Activated CD8-positive, alpha-beta memory T cell treated with anti-CD3 and anti-CD28 coated beads, Interleukin-2, amount 10 ng/mL, durations not matched to agents 7 days and 5 days (primary cell): ENCODE measurements at places on chromosomes 16 and 17. TPM values are rescaled to one million over a fixed set of nuclear protein-coding genes. Genes with fewer than 3 reads are reported as not detected.

DNA sequence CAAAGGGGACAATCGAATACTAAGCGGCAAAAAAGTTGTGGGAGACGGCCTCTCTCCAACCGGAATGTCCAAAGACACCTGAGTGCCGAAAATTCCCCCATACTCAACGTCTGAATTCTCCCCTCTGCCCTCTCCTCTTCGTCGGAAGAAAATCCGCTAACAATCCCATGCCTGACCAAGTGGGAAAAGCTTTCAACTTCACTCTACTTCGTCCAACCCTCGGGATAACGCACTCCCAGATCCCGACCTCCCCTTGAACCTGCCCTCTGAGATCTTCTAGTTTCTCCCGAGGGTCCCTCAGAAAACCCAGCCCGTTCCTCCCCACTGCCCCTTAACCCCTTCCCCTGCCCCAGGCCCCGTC is 961 bp downstream of the AMFR start:
- no peak for DNase-seq

DNA sequence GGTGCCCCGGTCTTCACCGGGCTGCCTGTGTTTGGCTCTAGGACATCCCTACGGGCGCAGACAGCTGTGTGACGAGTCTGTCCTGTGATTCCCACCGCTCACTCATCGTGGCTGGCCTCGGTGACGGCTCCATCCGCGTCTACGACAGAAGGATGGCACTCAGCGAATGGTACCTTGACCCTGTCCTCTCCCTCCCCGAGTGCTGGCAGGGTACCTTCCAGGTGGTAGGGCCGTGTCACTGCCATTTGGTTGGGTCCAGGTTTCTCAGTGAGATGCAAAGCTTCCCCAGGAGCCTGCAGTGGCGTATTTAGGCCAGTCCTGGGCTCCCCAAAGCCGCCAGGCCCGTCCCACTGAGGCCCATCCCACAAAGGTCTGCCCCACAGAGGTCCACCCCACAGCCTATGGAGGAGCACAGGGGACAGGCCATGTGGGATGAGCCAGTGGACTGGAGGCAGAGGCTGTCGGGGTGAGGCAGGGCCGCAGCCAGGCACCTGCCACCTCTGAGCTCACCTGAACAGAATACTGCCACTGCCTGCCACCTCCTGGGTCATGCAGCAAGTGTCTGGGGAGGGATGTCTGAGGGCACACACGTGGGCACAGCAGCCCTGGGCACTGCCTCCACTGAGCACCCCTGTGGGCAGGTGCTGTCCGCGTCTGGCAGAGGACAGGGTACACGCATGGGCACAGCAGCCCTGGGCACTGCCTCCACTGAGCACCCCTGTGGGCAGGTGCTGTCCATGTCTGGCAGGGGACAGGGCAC is 31.4 kb upstream of the CHMP6 start:
- DNase-seq, result no peak

The GID4 gene
- 8.7 TPM for total RNA-seq

DNA sequence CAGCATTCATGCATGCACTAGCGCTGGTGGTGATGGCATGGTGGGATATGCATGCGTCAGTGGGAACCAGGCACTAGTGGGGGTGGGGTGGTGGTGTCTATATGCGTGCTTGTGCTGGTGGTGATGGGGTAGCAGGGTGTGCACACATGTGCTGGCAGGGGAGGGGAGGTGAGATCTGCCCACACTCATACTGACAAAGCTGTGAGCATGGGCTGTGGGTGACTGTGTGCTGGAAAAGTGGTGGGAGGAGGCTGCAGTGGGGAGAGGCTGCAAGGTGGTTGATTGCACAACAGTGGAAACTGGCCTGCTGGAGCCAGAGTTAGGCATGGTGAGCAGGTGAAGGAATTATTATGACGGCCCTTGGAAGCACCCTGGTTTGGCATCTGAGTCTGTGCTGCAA is 31.3 kb upstream of the TEKT1 start:
- DNase-seq, result no peak

- no peak for DNase-seq
These were observed 464.4 kb downstream of the CDH11 start for GRCh38 chr16:64657316-64658011.

DNA sequence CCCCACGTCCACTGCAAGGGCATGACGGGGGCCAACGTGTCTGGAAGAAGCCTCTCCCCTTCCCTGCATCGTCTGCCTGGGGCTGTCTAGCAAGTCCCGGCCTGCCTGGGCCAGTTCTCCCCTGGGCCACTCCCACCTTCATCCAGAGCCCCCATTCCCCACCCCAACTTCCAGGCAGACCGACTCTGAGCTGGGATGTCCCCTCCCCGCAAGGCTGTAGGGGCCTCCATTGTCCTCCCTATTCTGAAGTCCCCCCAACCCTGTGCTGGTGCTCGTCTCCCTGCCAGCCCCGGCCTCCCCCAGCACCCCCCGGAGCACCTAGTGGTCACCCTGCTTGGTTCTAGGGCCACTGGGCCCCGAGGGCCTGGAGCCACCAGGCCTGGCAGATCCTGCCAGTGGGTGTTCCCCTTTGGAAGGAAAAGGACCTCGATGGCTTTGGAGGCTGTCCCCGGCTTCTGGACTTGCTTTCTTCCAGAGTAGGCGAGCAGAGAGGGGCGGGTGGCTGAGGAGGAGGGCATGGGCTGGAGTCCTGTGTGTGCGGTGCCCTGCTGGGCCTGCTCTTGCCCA is 4.8 kb downstream of the GLIS2 start:
- DNase-seq, result no peak

The FAM83G gene
- total RNA-seq, result 4.7 TPM

DNA sequence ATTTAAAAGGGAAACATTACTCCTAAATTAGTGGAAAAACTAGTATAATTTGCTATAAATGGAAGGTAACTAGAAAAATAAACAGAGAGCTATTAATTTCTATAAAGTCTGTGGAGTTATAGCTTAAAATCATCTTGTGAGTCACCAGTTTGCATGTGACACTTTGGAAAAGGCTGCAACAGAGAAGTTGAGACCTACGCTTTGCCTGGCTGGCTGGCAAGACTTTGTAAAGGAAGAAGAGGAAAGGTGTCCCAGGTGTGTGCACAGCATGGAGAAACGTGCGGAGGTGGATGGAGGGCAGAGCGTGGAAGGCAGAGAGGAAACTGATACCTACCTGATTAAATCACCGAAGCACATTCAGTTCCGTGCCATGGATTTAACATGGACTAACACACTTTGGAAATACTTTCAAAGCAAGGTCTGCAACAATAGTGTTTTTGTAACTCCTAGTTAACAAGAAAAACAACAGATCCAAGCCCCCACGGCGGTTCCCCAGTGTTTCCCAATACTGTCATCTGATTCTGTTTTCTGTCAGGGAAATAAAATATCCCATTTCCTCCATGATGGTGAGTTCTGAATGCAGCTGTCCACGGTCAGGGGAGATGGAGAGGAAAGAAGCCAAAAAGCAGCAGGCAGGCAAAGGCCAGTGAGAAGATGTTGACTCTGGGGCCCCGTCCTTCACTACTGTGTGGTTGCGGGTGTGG is 134.8 kb downstream of the XYLT1 start:
- DNase-seq, result no peak
